Stimulated activated CD4-positive, alpha-beta T cell treated with anti-CD3 and anti-CD28 coated beads, Interleukin-4, amount 100 ng/mL, for 48 hours (primary cell): ENCODE measurements at places on chromosomes 16 and 17.
A peak's percentile ranks its signal among the peaks of the same experiment; 100 is the strongest.

DNA sequence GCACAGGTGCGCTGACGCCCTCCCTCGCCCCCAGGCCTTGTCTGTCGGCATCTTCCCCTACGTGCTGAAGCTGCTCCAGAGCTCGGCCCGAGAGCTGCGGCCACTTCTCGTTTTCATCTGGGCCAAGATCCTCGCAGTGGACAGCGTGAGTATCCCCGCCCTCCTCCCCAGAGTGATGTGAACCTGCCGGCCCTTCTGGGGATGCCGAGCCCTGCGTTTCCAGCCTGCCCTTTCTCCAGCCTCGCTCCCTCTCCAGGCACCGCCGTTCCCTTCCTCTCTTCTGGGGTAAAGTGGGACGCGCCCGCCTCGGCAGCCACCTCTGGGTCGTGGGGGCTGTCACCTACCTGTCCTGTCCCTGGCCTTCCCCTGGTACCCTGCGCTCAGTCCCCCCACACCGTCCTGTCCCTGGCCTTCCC is 133.9 kb upstream of the CHMP6 start:
- no peak for DNase-seq

DNA sequence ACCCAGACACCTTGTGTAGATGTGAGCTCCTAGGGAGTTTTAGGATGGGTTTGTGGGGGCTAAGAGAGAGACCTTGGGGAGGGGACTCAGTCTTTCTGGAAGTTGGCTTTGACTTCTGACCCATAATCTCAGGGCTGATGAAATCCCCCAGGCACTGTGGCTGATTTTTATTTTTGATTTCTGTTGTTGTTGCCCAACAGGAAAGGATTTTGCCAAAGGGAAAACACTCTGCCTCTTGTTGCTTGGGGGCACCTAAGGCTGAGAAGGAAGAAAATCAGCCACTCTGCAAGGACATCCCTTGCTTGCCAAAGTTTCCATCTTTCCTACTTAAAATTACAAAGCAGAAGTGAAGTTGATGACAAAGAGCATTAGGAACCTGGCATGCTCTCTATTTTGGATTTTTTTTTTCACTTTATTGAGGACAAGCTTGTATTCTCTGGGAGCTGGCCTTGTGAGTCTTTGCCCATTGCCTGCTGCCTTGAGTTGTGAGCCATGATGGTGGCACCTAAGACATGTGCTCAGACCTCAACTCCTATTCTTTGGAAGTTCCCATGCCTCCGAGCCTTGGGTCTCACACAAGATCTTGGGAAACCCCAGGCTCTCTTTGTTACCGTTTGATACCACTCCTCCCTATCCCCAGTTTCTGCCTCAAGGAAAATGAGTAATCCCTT is 3.2 kb upstream of the C1QTNF1 start:
- no peak for DNase-seq

DNA sequence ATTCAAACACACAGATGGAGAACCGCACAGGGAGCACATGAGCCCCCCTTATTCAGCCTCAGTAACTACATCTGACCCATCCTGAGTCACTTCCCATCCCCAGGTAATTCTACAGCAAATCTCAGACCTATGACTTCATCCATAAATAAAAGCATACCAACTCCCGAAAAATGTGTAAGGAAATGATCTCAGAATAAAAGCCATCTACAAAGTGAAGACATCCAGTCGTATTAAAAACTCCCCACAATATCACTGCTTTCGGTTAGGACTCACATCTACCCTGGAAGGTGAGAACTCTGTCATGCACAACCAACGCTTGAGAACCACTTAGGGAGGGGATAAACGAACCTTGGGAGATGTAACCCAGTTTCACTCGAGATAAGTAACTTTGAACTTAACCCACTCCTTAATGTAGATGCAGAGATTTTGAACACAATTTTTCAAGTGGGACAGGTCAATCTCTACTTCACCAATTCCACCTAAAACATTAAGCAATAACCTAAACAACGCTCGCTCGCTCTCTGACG is 1.3 kb downstream of the USP36 start:
- DNase-seq: no peak

GRCh38 chr16:85969591-85969990 is 70.6 kb downstream of the IRF8 start:
- no peak for DNase-seq

GRCh38 chr16:21277927-21278706 is at the start of gene CRYM:
CRYM (minus strand) TSS chr16:21278290; CDS start chr16:21278251, 39 bp downstream.
- DNase-seq: peak; percentile 47

DNA sequence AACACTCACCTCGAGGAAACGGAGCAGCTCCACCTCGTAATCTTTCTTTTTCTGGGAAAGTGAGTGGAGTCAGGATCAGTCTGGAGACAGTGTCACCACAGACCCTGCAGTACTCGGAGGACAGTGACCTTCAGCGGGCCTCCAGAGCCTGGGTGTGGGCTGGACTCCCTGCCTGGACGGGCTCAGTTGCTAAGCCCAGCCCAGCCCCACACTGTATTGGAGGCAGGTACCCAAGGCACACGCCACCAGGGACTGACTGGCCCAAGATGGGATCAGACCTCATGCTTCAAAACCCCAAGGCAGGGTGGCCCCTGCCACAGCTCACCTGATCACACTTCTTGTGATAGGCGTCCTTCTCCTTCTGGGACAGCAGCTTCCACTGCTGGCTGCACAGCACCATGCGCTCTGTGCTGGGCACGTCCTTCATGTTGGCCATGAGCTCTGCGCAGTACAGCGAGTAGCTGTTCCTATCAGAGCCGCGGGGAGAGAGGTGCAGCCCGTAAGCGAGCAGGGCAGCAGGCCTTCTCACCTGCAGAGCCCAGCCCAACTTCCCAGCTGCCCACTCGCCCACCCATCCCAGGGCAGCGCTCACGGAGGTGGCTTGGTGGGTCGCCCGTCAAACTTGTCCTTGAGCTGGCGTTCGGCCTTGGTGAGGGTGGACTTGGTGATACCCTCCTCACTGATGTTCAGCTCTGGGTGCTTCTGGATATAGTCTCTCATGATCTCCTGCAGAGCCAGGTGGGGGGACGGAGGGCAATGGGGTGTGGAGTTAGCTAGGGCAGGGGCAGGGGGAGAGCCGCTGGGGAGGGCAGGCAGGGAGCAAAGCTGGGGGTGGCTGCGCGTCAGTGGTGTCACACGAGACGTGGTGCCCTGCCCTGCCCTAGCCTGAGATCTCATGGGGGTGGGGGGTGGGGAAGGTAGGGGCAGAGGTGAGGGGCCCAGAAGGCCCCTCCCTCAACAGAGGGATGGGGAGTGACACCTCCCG is 7.9 kb downstream of the UBTF start:
- DNase-seq: no peak

DNA sequence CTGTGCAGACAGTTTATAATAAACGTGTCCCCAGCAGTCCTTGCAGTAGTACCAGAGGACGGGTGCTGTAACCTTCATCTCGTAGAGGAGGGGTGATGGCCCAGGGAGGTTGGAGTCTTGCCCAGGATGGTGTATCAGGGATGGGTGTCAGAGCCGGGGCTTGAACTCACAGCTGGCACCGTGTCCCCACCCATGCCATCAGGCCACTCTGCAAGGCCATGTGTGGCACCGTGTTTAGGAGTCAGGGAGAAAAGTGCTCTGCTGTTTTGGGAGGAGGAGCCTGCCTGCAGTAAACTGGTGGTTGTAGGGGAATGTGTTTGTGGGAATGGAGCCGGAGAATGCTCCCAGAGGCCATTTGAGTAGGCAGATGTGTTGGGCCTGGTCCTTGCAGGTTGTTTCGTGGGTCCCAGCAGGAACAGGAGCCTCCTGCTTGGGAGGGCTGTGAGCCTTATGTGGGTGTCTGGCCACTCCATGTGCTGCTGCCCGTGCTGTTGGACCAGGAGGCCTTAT is 1.7 kb downstream of the ADORA2B start:
- no peak for DNase-seq

DNA sequence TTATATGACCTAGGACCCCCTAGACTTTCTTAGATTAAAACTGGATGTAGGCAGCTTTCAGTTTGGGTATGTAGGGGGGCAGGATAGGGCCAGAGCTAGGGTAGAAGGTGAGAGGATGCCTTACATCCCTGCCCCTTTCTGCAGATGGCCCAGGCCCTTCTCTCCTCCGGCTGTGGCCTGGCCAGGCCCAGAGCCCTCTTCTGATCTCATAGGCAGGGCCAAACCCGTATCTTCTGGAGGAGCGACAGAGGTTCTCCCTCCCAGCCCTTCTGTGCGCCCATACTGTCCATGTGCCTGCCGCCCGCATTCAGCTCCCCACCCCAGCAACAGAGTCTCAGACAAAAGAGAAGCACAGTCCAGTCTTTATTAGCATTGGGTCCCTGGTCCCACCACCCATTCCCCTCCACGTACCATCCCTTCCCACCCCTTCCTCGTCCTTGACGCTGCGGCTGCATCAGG is 2.0 kb upstream of the TSPOAP1 start:
- DNase-seq: peak; percentile 45

- no peak for DNase-seq
Measured at GRCh38 chr16:73093146-73094144, 45.5 kb upstream of the ZFHX3 start.

DNA sequence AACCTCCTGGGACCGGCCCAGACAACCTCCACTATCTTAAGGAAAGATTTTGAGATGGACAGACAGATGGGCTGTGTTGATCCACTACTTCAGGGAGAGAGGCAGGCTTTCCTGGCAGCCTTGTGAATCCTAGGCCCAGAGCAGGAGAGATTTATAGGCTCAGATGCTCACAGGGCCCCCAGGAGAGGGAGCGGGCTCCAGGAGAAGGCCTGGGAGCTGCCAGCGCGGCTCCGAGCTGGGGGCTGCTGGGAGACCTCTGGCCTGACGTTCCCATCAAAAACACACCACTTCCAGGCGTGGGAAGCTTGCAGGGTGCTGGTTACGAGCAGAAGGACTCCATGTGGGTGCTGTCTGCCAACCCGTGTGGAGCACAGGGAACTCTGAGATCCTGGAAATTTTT is 53.2 kb downstream of the MYH11 start:
- no peak for DNase-seq

GRCh38 chr16:87855852-87856715 is 13.2 kb downstream of the SLC7A5 start:
- DNase-seq: no peak

- DNase-seq: no peak
Measured at GRCh38 chr17:68004201-68004600, 7.9 kb upstream of the C17orf58 start.

DNA sequence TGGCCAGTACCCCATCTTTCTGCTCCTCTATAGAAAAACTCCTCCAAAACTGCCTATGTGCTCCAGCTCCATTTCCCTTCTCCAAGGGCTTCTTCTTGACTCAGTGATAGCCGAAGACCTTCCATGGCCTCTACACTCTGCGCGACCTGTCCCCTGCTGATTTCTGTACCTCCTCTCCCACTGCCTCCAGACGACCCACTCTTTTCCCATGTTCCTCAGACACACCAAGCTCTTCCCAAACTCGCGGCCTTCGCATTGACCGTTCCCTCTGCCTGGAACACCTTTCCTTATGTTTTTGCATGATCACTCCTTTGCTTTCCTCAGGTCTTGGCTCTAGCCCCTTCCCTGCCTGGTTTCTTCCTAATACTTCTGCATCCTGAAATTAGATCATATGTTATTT is 255.6 kb upstream of the SDK2 start:
- DNase-seq: no peak

GRCh38 chr17:1322480-1322879 is 43.0 kb downstream of the TRARG1 start:
- DNase-seq: no peak

DNA sequence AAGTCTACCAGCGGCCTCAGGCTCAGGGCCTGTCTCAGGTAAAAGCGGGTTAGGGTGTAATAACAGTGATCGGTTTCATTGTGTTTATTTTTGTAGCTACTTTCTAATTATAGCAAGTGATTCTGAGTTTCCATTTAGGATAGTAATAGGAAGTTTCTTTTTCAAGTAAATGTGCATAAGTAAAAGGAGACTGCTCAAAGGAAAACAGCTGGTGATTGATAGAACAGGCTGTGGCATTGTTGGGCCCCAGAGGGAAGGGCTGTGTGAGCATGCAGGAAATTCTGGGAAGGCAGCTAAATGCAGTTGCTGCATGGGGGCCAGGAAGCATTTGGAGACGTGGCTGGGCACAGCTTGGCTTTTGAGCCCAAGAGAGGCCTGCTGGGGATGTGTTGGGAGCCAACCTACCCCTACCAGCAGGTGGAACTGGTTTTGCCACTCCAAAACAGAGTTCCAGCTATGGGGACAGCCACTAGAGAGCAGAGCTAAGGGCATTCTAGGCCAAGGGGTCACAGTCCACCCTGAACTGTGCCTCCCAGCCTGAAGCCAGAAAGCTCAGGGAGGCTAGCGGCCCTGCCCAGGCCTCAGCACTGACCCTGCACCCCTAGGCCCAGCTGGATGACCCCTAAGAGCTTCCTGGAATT is 12.6 kb downstream of the SNX20 start:
- DNase-seq: no peak

DNA sequence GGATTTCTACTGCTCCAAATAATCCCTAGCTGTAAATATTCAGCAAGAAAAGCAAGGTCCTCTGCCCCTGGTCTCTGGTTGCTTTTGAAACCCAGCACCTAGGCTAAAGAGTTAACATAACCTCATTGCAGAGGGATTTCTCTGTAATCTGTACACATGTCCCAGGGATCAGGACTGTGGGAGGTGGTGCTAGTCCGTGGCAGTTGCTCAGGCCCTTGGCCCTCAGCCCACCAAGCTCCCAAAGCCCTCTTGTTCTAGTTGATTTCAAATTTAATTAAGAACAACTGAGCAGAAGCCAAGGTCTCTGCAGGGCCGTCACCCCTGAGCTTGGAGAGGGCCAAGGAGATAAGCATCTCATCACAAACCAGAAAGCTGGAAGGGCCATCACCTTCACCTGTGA is 181.1 kb downstream of the SOX9 start:
- no peak for DNase-seq

DNA sequence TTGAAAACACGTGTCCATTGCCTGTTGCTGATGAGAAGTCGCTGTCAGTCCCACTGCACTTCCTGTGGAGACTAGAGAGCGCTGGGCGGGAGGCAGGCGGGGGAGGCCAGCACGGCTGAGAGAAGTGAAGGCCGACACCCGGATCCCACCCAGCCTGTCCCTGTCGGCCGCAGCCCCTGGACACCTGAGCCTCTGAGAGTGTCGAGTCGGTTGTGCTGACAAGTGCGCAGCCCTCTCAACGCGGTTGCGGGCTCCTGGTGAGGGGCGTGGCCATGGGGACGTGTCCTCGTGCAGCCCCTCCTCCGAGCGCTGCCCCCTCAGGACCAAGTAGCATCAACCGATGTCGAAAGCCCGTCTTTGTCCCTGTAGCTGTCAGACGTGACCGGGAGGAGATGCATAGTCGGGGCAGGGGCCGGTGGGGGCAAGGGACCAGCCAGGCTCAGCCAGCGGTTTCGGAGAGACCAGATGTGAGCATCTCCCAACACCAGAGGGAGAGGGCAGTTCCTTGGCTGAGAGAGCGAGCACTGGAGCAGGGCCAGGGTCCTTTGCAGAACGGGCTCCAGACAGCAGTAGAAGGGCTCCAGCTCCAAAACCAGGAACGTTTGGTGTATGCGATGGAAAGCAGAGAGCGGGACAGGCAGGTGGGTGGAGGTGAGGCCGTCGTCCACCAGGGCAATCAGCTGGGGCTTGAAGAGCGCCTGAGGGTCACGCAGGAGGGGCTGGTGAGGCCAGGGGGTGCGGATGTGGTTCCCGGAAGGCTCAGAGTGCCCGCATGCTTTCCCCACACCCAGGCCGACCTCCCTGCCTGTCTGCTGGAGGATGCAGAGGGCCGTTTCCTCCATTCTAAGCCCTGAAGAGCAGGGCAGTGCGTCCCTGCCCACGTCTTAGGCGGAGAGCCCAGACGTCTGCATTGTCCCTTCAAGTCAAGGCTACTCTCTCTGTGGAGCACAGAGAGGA is 43.3 kb upstream of the CHMP6 start:
- no peak for DNase-seq

- DNase-seq: no peak
Measured at GRCh38 chr16:81640681-81641070, 138.4 kb upstream of the PLCG2 start.
